Panc1 (cell line): ENCODE measurements at places on chromosomes 1 and 21.

DNA sequence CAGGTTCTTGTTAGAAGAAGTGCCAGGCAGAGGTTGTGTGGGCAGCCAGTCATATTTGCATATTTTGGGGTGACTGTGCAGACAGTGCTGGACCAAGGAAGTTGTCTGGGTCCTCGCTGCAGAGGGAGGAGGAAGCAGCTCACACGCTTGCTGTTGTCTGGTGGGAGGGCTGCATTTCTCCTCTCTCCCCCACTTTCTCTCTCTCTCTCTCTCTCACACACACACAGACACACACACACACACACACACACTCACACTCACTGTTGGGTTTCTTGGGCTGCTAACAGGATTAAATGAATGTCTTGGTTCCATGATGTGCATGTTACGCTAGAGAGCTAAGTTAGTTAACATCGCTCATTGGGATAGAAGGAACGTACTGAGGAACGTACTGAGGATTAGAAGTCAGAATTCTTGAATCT lies 72.9 kb downstream of the AGPAT3 start:
- DNase-seq, result no peak

- no peak for DNase-seq
Observed at GRCh38 chr1:214003233-214003632, 15.5 kb downstream of the PROX1 start.

GRCh38 chr1:212073490-212073889 lies 37.9 kb downstream of the DTL start:
- no peak for DNase-seq

DNA sequence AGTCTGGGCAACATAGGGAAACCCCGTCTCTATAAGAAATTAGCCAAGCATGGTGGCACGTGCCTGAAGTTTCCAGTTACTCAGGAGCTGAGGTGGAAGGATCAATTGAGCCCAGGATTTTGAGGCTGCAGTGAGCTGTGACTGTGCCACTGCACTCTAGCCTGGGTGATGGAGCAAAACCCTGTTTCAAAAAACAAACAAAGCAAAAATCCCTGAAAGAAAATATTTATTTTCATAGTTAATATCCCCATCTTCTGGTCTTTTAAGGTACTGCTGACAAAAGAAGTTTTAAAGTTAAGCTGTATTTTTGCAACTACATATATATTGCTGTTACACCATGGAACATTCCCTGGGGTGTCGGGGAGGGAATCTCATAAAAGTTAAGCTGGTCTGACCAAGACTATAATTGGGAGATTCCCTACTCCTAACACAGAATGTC lies 26.0 kb downstream of the VAMP4 start:
- DNase-seq, result no peak

GRCh38 chr1:27656157-27656893 lies 15.7 kb downstream of the IFI6 start:
- DNase-seq, result no peak

DNA sequence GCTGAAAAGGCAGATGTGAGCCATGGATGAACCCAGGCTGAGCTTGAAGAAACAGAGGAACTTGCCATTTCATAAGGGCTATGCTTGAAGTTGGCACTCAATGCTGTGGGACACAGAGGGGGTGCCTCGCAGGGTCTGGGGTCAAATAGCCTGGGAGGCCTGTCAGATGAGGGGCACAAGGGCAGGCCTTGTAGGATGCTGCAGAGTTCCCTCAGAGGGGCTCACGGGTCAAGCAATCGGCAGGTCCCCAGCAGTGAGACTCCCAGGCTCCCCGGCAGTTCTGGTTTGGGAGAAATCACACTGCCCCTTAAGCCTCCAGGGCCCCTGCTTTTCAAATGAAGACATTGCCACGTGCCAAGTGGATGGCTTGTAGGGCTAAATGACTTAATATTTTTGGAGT lies 116.7 kb upstream of the GRIK3 start:
- no peak for DNase-seq

DNA sequence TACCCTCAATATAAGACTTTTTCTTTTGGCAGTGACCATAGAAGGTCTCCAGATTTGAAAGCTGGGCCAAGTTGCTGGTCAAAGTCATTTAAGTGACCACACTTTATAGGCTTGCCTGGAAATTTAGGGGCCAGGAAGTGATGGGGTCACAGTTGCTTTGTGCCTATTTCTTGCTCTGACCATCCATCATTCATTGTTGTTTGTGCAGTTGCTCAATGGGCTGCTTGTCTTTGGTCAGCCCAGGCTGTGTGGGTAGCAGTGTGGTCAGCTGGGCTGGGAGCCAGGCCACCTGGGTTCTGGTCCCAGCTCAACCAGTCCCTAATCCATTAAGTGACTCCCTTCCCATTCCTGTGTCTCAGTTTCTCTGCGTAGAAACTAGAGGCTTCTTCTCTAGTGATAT lies 2.1 kb upstream of the OTUD7B start:
- DNase-seq, result no peak

- DNase-seq, result no peak
Observed at GRCh38 chr1:217139513-217139912, 416.3 kb upstream of the ESRRG start.

DNA sequence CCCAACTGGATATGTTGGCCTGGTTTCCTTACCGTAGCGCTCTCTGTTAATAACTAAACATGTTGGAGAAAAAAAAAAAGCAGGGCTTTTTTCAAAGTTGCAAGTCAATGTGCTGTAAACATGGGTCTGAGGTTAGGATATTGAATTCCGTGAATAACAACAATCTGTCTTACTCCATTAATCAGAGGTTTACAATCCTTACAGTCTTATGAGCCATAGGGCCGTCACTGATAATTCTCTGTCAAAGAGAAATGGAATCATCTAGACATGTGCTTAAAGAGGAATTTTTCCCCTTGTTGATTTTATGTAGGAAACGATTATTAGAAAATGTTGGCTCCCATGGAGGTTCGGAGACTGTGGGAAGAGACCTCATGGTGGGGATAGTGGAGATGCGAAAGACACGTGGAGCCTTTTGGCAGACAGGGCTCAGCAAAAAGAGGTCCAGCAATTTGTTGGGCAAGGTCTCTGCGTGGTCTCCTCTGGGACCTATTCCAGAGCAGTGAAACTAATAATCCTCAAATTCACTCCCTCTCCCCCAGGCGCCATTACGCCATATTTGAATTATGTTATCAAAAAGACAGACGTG lies 83.5 kb upstream of the CLDN14 start:
- DNase-seq, result no peak

DNA sequence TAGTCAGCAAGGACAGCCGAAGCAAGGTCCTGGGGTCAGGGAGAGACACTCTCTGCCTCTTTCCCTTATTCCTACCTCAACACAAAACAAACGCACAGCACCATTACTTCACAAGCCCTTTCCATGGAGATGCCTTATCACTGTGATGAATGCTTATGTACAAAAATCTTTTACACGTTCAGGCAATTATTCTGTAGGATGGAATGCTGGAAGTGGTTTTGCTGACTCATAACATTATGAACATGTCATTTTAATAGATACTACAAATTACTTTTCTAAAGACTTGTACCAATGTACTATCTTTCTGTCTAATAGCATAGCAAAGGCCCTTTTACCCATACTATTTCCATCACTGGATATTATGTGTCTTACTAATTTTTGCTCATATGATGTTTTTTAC lies 98.4 kb downstream of the TTLL7 start:
- DNase-seq, result peak; percentile 36

- no peak for DNase-seq
Observed at GRCh38 chr21:45406801-45407628, 2.0 kb downstream of the COL18A1 start.

DNA sequence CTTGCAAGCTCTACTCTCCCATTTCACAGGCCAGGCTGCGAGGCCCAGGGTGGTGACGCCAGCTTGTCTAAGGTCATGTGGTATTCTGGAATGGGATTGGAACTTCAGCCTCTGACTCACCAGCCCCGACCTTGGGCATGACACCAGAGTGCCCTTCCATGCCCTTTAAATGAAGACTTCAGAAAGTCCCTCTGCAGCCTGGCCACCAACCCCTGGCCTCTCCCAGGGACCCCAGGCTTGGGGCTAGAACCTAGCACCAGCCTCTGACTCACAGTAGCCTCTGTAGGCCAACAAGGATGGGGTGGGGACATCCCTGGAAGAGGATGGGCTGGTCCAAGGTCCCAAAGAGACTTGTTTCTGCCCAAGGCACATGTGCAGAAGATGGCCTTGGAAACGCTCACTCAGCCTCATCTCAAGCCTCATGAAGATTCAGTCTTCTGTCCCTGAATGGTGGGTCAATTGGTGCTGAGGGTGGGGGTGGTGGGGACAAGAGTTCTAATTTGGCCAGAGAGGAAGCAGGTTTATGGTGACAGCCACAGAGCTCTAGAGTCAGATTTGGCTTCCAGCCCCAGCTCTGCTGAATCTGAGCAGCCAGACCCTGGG lies 36.1 kb upstream of the RUNX3 start:
- DNase-seq, result no peak

DNA sequence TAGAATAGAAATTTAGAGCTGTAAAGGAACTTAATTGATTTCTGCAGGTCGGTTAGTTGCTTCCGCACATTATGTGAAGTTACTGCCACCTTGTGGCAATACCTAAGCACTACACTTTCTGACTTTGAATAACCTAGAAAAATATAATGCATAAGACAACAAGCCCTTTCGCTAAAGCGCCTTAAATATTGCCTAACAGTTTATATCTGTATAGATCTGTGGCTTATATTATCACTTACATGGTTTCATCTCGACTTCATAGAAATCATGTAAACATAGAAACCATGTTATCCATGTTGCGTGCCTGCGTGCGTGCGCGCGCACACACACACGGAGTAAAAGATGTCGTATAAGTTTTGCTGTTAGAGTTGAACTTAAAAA lies 10.9 kb upstream of the IFI16 start:
- peak; percentile 58 for DNase-seq

GRCh38 chr1:225896937-225897549 lies 8.1 kb upstream of the LEFTY1 start:
- no peak for DNase-seq

GRCh38 chr21:30769724-30770431 lies 14.7 kb upstream of the KRTAP21-1 start:
- no peak for DNase-seq

DNA sequence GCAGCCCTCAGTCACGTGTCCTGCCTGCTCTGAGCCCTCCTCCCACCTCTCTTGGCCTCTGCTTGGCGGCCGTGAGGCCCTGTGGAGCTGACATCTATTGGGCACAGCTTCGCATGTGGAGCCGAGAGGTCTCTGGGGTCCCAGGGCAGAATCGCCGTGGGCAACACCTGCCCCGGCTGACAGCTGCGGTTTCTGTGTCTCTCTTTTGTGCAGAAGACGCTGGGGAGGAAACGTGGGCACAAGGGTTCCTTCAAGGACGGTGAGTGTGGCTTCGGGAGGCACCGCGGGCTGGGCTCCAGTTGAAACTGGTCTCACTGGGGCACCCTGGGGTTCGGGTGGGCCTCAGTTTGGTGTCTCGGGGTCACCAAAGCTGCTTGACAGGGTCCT lies 11.5 kb downstream of the ARHGEF16 start:
- DNase-seq, result no peak

GRCh38 chr21:41059871-41060270 lies 108.1 kb upstream of the BACE2 start:
- DNase-seq, result no peak

GRCh38 chr1:207264663-207265252 lies 56.7 kb upstream of the CD55 start:
- no peak for DNase-seq

GRCh38 chr1:225480825-225481434 lies 53.1 kb upstream of the LBR start:
- DNase-seq, result peak; percentile 33

DNA sequence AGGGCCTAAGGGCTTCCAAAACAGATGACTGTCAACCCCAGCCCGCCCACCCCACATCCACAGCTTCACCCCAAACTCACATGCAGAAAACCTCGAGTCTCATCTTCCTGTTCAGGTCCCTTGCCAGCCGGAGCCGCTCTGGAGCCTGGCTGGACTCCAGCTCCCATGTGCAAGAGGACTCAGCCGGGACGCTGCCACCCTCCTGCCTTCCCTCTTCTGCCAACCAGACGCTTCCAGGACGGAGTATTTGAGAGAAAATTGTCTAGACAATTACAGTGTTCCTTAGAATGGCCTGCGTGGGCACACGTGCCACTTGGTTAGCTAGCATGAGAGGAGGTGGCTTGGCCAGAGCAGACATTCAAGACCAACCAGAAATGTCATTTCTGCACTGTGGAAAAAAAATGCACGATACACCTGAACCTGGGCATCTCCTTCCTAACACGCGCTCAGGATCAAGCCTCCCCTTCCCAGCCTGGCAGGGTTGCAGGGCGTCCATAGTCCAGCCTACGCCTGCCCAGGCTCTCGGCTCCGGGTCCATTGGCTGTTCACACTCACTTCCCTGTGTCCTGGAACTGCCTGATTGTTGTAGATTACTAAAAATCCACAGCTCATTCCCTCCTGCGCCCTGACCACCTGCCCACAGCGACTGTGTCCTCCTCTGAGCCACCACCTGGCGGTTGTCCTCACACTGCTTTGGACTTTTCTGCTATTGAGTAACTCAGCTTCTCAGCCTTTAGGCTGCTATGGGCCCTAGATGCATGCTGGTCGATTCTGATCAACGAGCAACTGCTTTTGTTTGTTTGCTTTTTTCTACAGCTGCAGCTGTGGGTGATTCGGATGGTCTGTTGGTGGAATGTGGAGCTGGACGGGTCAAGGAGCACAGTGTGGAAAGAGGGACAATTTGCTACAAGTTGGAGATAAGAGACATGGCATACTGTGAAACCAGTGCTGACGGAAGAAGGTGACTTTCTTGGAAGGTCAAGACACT lies at the start of gene CLDN14:
CLDN14 (minus strand) TSS at position 708 of the 988 bp plus-strand sequence. CDS start 18,427 bp downstream, outside the sequence.
- DNase-seq, result no peak

DNA sequence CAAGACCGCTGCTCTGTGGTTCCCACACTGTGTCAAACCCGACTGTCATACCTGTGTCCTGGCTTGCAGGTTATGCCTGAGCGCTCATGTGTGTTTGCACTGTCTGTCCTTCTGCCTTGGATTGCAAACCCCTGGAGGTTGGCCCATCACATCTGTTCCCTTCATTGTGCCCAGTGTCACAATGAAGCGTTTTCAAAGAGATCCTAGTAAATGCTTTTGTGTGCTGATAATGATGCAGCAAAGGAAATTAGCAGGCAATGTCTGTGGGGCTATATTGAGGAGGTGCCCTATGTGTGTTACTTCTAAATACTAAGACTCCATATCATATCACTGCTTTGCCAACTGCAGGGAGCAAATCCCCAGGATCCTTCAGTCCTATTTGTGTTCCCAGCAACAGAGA lies 424.4 kb upstream of the NFIA start:
- DNase-seq, result no peak

- DNase-seq, result no peak
Observed at GRCh38 chr1:66831529-66832239, 30.6 kb upstream of the INSL5 start.

GRCh38 chr1:65278376-65279069 lies 30.8 kb upstream of the DNAJC6 start:
- DNase-seq, result no peak

DNA sequence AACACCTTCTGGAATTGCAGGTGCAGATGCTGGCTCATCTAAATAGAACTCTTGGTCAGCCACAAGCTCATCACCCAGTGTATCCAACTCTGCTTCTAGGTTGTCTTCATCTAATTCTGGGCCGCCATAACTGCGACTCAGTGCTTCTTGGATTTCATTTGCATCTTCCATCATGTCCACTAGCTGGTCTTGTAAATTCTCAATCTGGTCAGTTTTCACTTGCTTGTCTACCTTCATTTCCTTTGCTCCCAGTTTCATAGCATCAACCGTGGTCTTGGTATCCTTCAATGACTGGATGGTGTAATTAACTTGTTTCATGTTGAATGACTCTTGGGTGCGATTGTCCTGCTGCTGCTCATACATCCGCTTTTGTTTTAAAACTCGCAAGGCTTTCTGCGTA lies 10.3 kb downstream of the ZBED6 start:
- no peak for DNase-seq

- no peak for DNase-seq
Observed at GRCh38 chr1:53373246-53373645, 45.4 kb upstream of the LRP8 start.
